ENCODE measurements at places on chromosomes 2 and 18.

- no peak for DNase-seq
Measured at GRCh38 chr2:149387411-149387810, 57.0 kb downstream of the LYPD6 start.

GRCh38 chr2:118987886-118988285 lies 45.9 kb downstream of the MARCO start:
- no peak for DNase-seq

DNA sequence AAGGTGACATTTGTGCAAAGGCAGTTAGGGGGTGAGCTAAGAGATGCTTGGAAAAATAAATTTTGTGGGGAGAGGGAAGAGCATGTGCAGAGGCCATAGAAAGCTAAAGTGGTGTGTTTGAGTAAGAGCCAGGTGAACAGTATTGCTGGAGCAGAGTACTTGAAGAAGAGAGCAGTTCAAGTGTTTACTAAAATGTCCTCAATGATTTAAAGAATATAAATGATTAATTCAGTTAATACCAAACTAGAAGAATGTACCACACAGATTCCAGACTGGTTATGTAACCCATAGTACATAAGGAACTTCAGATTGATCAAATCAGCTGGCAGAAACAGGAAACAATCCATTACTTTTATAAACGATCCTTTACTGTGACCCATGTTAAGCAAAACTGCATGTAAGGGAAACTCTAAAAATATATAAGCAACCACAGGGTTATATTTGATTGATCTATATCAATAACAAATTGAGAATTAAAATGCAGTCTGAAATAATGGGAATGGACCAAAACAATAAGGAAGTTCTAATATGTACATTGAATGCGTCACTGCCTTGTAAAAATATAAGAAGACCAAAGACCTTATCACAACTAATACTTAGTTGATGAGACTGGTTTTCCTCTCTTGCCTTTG lies 76.9 kb downstream of the LDAH start:
- no peak for DNase-seq

GRCh38 chr18:32868406-32868805 lies 95.6 kb upstream of the KLHL14 start:
- no peak for DNase-seq

DNA sequence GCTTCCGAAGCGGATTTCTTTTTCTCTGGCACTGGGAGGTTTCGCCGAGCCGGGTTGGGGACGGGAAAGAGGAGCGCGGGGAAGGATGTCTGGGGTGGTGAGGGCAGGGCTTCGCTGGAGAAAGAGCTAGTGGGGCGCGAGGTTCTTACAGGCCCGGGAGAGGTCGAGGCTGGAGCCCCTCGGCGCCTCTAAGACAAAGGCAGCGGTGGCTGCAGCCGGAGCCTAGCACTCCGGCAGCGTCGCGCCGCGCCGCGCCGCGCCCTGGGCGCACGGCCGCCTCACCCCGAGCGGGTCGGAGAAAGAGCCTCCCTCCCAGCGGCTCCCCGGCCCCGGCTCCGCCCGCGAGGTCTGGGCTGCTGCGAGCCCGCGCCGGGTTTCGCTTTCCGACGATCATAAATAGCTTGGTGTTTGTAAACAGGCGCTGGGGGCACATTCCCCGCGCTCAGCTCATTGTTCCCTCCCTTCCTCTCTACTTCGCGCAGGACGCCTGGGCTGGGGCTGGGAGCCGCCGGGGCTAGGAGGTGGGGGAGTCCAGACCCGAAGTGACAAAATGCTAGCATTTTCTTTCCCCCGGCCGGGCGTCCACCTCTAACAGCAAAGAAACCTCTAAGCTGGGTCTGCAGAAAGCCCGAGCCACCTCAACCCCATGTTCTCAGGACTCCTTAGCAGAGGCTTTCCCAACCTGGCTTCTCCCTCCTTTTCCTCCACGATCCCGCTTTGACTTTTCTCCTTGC lies 813 bp upstream of the MEIS1 start:
- no peak for DNase-seq

DNA sequence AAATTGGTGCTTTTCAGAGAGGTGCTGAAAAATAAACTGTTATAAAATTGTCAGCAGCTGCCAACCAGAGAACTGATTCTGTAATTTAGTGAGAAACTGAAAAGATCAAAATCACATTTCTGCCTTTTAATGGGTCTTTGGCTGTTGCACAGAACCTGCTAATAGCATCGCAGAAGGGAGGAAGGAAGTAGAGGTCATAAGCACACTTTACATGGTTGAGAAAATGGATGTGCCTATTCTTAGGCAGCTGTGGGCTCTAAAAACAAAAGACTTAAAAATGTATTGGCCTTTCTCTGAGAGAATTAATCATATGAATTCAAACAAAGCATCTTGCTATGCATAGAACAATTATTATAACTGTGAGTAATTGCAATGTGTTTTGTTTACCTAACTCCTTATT lies 1186.9 kb downstream of the DSC3 start:
- no peak for DNase-seq

GRCh38 chr2:15776629-15776919 lies 163.8 kb upstream of the MYCN start:
- no peak for DNase-seq

GRCh38 chr2:189982087-189982486 lies 80.4 kb downstream of the MSTN start:
- no peak for DNase-seq

GRCh38 chr2:225841314-225841713 lies 441.8 kb downstream of the NYAP2 start:
- no peak for DNase-seq

GRCh38 chr2:74429487-74430451 lies 8.2 kb downstream of the WDR54 start:
- DNase-seq: no peak

- no peak for DNase-seq
Measured at GRCh38 chr2:140199312-140199711, 1419.1 kb upstream of the NXPH2 start.

DNA sequence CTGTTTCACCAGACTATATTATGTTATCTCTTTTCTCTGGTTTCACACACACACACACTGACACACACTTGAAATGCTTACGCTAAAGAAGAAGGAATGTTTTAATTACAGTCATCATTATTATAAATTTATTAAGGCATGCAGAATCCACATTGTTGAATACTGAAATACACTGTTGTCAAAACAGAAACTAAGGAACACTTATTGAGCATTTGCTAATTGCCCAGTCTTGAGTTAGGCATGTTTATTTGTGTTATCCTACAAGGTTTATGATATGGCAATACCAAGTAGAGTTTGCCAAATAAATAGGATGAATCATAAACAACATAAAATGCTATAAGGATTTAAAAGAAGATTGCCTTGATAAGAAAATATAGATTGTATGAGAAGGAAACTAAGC lies 917.0 kb upstream of the PIK3C3 start:
- no peak for DNase-seq

DNA sequence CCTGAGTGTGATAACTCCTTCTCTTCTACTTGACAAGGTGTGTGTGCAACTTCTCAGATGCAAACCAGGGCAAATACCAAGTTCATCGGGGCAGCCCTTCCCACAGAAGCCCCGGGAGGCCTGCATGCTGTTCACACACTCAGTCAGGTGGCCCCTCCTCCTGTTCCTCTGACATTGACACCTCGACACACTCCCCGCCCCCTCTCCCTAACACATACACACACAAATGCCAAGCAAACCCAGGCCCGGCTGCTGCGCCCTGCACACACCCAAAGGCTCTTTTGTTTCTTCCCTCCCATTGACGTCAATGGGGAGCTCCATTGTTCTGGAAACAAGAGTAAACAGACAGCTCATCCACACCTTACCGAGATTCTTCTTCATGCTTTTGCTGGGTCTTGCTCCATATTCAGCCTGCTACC lies 1.7 kb upstream of the PER2 start:
- peak; percentile 26 for DNase-seq

GRCh38 chr2:53827398-53828175 lies 32.2 kb downstream of the GPR75 start:
- no peak for DNase-seq
